Right ventricle myocardium inferior (tissue), 1 donor: ENCODE measurements at places on chromosomes 6 and 20.

DNA sequence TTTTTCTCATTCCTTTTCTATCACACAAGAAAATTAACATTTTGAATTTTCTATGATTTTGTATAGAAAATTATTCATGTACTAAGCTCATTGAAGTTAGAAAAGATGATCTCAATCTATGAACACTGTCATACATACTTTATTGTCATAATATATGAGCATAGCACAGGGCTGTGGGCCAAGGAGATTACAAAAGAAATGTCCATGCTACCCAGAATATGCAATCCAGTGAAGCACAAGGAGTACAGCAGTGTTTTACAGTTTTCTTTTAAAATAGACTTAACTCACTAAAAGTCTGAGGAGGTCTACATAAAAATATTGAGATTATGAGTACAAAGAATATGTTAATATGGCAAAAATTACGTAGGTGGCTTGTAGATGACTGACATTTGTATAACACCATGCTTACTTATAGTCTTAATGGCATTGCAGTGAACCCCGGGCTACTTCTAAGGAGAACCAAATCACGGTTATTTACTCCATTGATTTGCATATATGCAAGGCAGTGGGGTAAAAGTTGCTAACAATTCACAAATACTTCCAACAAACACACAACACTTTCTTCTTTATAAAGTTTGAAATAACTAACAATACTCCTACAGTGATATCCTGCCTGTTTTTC, 257.1 kb downstream of the BCKDHB start:
- DNase-seq, result no peak

GRCh38 chr6:124022641-124023040, 219.0 kb downstream of the NKAIN2 start:
- no peak for DNase-seq

DNA sequence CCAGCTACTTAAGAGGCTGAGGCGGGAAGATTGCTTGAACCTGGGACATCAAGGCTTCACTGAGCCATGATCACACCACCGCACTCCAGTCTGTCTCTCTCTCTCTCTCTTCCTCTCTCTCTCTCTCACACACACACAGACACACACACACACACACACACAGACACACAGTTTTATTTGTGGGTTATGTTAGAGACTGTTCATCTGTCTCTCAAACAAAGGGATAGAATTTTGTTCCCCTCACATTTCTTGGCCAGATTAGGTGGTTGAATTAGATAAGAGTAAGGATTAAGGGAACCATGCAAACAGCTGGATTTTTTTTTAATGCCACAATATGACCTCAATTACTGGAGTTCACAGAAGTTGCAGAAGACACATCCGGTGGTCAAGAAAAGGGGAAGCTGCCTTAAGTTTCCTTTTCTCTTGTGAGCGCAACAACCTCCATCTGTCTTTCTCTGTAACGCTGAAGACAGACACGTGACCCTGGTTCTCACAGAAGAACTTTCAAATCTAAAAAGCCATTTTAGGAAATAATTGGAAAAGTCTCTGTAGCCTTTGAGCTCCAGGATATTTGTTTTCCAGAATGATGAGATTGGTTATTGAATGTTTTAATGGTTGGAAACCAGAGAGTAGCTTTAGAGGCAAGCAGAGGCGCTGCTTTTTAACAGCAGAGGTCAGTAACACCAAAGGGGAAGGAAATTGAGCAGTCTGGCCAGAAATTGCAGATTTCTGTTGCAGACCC, 32.9 kb upstream of the LGSN start:
- no peak for DNase-seq

GRCh38 chr6:147651249-147652063, 143.0 kb downstream of the SAMD5 start:
- no peak for DNase-seq

- DNase-seq, result no peak
Measured at GRCh38 chr6:33983721-33984465, 162.0 kb downstream of the GRM4 start.
